ENCODE measurements at places on chromosomes 1 and 21.

GRCh38 chr1:81398041-81398440 is 402.7 kb upstream of the ADGRL2 start:
- DNase-seq, result no peak

GRCh38 chr1:36924282-36924811 is 110.0 kb downstream of the GRIK3 start:
- DNase-seq, result no peak

- DNase-seq, result no peak
Observed at GRCh38 chr1:118210051-118210722, 25.2 kb upstream of the SPAG17 start.

GRCh38 chr1:223876590-223876989 is 30.8 kb upstream of the TP53BP2 start:
- DNase-seq, result no peak

GRCh38 chr1:230866171-230867070 is 1.9 kb downstream of the C1orf198 start:
- no peak for DNase-seq

GRCh38 chr1:114207635-114208034 is 54.0 kb upstream of the SYT6 start:
- DNase-seq, result no peak

GRCh38 chr1:6343506-6344405 is 49.8 kb downstream of the ACOT7 start:
- peak; percentile 30 for DNase-seq

- DNase-seq, result no peak
Observed at GRCh38 chr1:18119771-18120377, 12.3 kb downstream of the IGSF21 start.

DNA sequence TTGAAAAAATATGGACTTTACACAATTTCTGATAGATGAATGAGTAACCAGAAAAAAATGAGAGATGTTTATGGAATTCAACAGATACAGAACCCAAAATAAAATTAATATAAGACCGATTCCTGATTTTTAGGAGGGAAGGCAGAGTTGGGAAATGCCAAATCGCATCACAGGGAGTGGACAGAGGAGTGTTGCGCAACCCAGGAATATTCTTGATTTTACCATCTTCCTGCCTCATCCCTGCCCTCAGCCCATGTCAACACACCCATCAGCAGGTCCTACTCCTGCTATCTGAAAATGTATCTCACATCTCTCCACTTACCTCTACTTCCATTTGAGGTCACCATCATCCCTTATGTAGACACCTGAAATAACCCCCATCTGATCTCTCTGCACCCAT is 221.0 kb downstream of the DSCAM start:
- no peak for DNase-seq

DNA sequence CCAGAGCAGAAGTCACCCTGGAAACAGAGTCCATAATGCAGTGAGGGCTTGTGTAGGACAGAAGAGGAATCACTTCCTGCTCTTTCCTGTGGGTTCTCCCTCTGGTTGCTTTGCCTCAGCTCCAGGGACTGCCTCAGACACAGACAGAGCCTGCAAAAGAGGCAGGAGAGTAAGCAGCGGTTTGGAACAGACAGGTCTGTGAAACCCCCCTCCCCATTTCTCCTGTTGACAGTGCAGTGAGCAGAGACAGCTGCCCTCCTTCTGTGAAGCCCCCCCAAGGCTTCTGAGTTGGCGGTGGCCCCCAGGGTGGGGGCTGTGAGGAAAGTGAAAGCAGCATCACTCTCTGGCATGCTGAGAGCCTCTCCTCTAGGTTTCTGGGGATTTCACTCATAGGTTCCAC is 53.0 kb downstream of the MAB21L3 start:
- no peak for DNase-seq

DNA sequence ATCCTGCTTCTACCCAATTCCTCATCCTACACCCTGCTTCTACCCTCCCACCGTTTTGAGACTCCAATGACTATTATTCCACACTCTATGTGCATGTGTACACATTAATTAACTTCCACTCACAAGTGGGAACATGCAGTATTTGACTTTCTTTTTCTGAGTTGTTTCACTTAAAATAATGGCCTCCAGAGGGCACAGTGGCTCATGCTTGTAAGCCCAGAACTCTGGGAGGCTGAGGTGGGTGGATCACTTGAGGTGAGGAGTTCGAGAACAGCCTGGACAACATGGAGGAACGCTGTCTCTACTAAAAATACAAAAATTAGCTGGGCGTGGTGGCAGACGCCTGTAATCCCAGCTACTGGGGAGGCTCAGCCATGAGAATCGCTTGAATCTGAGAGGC is 464.8 kb downstream of the PTBP2 start:
- no peak for DNase-seq

GRCh38 chr1:6260433-6260934 is 414 bp downstream of the GPR153 start:
- DNase-seq, result no peak

- no peak for DNase-seq
Observed at GRCh38 chr21:22200378-22201092, 1202.3 kb downstream of the NCAM2 start.

DNA sequence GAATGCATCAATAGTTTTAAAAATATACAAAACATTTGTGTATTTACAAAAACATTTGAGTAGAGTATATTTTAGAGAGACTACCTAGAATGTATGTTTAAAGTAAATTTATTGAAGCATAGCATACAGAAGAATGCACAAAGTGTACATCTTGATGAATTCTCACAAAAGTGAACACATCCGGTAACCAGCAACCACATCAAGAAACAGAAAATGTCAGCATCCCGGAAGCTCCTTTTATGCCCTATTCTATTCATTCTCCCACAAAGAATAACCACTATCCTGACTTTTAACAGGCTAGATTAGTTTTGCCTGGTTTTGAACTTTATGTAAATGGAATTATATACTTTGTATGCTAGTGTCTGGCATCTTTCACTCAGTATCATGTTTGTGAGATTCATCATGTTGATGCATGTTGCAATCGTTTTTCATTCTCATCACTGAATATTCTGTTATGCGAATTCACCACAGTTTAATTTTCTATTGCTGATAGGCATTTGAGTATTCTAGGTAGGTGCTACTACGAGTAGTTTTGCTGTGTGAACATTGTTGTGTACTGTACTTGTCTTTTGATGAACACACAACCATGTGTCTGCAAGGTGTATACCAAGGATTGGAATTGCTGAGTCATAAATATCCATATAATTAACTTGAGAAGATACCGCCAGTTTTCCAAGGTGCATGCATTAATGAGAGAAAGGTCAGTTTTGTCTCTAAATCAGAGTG is 75.4 kb downstream of the CACHD1 start:
- no peak for DNase-seq

GRCh38 chr1:56646611-56647010 is 1.5 kb downstream of the PRKAA2 start:
- no peak for DNase-seq

GRCh38 chr1:204530932-204531331 is 14.7 kb downstream of the MDM4 start:
- DNase-seq, result no peak

DNA sequence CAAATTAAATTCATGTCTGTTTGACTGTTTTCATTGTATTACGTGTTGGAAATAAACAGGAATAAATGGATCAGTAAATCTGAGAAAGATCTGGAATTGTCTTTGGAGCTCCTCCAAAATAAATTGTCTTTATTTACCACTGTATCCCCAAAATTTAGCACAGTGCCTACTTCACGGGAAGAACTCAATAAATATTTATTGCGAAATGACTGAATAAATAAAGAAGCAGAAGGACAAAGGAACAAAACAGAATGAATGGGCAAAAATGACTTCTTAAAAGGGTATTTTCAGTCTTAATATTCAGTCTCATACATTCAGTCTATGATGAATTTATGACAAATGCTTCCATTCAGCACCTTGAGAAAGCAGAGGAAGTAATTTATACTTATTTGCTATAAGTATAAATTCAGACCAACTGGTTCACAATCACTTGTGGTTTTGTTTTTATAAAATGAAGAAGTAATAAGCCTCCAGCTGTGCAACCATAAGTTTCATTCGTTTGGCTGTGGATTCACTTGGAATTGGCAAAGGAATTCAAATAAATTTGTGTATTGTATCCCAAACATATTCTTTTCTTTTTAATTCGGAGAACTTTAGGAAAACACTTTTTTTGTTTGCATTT is 19.2 kb upstream of the PRKAA2 start:
- no peak for DNase-seq

DNA sequence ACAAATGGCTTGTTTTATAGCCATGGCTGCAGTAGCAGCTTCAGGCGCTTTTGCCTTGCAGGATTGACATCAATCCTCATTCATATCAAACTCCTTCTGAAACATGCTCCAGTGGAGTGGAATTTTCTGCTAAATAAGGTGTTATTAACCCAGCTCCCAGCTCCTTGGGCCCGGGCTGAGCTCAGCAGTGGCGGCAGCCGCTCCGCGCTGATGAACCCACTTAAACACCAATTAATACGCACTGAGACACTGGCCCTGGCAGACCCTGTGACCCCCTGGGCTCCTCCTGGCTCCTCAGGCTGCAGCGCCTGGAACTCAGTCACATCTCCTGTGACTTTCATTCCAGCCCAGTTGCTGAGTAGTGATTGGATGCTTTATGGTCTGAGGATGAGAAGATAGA is 137.4 kb upstream of the GRIK3 start:
- no peak for DNase-seq

DNA sequence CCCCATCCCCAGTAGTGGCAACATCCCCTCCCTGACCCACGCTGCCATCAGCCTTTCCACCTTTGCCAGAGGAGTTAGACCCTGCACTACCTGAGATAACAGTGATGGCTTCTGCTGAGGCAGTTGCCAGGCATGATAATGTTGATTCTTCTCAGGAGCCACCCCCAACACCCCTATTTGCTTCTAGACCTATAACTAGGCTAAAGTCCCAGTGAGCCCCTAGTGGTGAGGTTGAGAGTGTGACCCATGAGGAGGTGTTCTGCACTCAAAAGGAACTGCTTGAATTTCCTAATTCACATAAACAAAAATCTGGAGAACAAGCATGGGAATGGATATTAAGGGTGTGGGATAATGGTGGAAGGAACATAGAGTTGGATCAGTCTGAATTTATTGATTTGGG is 159.6 kb upstream of the COL11A1 start:
- DNase-seq, result no peak

DNA sequence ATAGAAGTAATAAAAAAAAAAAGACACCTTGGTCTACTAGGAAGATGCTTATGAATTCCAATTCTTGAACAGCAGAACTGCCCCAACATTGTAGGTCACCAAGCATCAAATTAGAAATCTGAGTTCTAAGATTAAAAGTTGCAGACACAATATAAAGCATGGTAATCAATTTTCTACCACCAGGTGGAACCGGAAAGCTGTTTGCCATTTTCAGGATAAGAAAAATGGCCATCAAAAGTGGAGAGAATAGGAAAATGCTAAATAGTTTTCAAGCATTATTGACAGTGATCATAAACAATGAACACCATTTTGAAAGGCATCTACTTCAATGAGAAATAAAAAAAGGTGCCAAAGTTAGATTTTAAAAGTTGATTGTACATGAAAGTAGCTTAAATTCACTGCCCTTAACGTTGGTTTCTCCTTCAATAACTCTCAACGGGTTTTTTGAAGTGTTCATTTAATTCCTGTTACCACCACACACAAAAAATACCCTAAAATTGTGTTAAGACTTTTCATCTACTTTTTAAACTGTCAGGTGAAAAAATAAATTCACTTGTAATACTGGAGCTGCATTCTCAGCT is 252.9 kb downstream of the KCNT2 start:
- peak; percentile 3 for DNase-seq

DNA sequence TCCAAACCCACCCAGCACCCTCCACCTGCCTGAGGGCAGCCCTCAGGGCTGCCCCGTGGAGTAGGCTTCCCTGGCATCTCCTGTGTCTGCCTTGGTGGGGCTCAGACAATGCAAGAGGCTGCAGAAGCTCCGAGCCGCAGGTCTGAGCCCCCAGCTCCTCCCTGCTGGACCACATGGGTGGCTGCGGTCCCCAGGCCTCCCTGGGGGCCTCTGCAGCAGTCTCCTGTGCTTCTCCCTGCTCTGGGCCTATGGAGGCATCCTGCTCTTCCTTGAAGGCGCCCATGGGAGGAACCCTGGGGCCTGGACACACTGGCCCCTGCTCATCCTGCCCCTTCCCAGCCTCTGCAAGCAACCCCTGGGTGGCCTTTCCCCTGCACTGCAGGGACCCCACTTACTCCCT is 86.1 kb upstream of the ACTRT2 start:
- no peak for DNase-seq

GRCh38 chr21:34593423-34593822 is 21.5 kb downstream of the RCAN1 start:
- DNase-seq, result peak; percentile 25

- no peak for DNase-seq
Observed at GRCh38 chr1:154327466-154328317, 2.4 kb downstream of the ATP8B2 start.

DNA sequence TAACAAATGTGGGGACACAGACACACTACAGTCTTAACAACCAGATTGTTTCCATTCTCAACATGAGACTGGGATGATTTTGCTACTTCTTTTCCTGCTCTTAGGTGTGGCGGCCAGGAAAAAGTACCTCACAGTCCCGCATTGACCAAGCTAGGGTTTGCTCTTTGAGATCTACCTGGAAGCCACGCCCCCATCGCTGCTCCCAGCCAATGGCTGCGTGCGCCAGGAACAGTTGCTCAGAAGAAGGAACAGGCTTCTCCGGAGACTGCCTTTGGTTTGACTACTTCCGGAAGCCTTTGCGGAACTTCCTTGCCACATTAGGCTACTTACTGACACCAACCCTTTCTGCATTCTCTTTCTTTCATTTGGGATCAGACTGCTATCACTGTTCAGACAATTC is 44.2 kb upstream of the PLD5 start:
- DNase-seq, result no peak

DNA sequence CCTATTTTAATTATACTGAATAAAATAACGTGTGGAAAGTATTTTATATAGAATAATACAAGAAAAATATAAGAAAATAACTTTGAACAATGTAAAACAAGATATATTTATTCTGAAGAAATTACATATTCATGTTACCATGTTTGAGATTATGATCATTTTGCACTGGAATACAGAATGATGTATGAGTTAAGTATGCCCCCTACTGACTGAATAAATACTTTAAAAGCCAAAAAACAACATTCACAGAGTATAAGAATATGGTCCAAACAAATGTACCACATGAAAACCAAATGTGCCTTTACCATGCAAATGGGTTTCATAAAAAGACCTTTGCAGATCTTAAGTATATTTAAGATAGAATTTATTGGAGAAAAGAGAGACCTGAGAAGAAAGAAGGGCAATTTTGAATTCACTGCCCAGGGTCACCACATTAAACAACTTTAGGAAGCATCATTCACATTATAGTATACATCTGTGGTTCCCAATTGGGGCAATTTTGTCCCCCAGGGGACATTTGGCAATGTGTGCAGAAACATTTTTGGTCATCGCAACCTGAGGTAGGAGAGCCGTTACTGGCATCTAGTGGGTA is 136.6 kb upstream of the GFI1 start:
- peak; percentile 4 for DNase-seq

GRCh38 chr1:202837746-202838262 is 27.1 kb downstream of the PCAT6 start:
- no peak for DNase-seq

- DNase-seq, result no peak
Observed at GRCh38 chr1:207807690-207808321, 56.0 kb downstream of the CD46 start.

GRCh38 chr1:106344494-106344893 is 712.0 kb upstream of the PRMT6 start:
- no peak for DNase-seq

- DNase-seq, result no peak
Observed at GRCh38 chr1:82485591-82486369, 685.0 kb downstream of the ADGRL2 start.

All from SHP77 (cell line).